ENCODE measurements at places on chromosomes 7 and 10.

GRCh38 chr7:52540041-52540440, 495.4 kb upstream of the POM121L12 start:
- DNase-seq: no peak

DNA sequence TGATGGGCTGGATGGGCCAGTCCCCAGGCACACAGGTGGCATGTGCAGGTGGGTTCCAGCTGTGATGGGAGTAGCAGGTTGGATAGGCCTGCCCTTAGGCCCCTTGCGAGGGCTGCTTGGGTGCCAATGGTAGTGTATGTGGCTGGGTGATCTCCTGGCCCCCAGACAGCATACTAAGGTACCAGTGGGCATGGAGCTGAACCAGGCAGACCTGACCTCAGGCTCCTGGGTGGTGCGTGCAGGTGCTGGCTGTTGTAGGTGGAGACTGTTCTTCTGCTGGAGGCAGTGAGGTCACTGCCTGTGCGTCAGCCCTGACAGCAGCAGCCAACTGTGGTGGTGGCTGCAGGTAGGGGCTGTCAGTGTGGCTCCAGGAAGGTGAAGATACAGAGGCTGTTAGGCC, 384.7 kb downstream of the ANKRD7 start:
- DNase-seq: no peak

- DNase-seq: no peak
Observed at GRCh38 chr7:83976302-83976701, 218.3 kb downstream of the SEMA3A start.

GRCh38 chr7:22801912-22802311, 20.7 kb downstream of the TOMM7 start:
- no peak for DNase-seq

GRCh38 chr7:41292487-41292886, 410.4 kb downstream of the INHBA start:
- no peak for DNase-seq

DNA sequence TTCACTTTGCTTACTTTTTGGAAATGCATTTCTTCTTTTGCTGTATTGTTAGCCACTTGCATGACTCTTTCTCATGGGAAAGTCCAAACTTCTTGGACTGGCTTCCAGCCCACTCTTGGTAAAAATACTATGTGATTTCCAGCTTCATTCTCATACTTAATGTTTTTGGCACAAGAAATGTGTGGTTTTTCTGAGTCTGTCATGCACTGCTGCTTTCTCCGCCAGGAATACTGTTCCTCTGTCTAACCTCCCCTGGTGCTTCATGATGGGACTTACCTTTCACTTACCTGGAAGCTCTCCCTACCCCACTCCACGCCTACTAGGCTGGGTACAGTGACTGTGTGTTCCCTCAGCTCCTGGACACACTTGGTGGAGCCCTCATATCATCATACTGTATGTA, 18.7 kb downstream of the MGAM2 start:
- no peak for DNase-seq

DNA sequence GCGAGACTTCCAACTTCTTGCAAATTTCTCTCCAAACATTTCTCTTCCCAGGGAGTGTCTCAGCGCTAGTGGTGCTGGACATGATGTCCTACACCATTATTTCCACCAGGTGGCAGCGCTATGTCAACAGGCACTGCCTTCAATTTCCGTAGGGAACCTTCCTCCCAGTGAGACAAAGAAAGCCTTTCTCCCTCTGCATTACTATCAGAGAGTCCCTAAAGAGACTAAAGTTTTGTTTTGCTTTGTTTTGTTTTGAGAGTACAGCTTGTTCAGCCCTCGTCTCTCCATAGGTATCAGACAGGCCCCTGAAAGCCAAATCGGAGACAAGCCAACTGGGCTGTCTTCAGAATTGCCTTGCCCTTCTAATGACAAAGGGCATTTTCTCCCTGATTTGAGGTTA, 44.2 kb upstream of the GGCT start:
- DNase-seq: no peak

- DNase-seq: no peak
Observed at GRCh38 chr7:101593556-101593955, 35.5 kb downstream of the MYL10 start.

GRCh38 chr10:10149899-10150298, 867.8 kb upstream of the CELF2 start:
- no peak for DNase-seq

DNA sequence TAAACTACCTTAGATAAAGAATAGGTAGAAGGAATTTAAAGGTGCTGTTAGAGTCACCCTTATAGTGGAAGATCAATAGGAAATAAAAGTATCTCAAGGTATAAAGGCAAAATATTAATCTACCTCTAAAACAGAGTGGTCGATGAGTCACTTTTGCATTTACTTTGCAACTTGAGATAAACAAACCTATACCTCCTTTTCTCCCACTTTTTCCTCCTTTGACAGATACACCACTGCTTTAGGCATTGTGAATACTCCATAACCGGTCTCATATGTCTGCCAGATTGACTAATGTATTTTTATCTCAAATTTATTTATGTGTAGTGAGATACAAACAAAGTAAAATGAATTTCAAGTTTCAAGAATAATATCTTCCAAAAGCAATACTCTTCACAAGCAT, 193.5 kb downstream of the SKAP2 start:
- no peak for DNase-seq

DNA sequence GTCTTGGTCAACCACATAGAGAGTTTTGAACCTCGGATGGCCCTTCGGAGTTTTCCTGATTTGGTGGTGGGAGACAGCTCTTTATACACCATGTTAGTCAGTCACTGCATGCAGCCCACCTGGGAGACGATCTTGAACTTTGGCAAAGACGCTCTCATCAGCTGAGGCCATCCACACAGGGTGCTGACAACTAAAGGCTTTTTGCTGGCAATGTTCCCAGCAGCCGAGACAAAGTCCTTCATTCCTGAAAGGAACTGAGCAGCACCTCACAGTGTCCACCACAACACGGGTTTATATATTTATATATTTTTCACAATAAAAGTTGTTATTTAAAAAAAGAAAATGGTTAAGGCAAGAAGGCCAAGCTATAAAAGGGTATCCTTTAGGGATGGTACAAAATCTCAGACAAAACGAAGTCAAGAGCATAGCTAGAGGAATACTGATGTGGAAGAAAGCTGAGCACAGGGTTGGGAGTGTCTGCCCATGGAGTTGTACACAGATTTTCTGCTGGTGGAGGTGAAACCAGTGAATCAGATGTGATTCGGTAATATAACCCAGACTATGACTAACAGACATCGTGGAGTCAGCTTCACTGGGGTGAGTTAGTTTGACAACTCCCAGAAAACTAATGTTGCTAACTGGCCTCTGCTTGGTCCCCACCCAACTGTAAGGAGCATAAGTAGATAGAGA, 27.4 kb upstream of the CAPZA2 start:
- no peak for DNase-seq

DNA sequence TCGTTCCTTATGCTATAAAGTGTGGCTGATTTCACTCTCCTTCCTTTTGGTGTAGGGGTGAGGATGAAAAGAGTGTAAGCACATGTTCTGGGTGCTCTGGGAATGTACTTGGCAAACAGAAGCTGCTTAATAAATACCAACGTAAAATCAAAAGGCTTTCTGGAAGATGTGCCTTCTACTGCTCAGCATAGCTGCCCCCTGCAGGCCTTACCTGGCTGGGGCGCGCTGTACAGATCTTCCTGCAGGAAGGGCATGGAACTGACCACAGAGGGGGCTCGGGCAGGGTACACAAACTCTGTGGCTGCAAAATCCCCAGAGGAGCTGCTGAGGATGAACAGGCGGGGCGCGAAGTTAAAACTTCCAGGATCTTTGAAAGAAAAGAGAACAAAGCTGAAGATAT, 169.4 kb downstream of the SVIL start:
- no peak for DNase-seq

DNA sequence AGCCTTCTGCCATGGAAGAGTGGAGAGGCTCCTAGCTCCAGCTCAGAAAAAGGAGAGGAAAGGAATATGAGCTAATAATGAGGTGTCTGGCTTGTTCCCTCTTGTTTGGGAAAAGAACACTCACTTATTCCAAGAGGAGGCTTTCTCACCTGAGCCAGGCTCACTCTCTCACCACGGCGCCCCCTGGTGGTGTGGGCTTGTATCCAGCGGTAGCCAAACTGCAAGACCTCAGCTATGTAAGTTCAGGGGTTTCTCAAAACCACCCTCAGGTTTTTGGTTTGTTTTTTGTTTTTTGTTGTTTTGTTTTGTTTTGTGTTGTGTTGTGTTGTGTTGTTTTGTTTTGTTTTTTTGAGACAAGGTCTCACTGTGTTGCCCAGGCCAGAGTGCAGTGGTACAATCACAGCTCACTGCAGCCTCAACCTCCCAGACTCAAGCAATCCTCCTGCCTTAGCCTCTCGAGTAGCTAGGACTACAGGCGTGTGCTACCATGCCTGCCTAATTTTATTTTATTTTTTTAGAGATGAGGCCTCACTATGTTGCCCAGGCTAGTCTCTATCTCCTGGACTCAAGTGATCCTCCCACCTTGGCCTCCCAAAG, 124.0 kb downstream of the TMEM130 start:
- peak; percentile 61 for DNase-seq

GRCh38 chr10:80202934-80203834, 2.2 kb downstream of the ANXA11 start:
- peak; percentile 26 for DNase-seq

DNA sequence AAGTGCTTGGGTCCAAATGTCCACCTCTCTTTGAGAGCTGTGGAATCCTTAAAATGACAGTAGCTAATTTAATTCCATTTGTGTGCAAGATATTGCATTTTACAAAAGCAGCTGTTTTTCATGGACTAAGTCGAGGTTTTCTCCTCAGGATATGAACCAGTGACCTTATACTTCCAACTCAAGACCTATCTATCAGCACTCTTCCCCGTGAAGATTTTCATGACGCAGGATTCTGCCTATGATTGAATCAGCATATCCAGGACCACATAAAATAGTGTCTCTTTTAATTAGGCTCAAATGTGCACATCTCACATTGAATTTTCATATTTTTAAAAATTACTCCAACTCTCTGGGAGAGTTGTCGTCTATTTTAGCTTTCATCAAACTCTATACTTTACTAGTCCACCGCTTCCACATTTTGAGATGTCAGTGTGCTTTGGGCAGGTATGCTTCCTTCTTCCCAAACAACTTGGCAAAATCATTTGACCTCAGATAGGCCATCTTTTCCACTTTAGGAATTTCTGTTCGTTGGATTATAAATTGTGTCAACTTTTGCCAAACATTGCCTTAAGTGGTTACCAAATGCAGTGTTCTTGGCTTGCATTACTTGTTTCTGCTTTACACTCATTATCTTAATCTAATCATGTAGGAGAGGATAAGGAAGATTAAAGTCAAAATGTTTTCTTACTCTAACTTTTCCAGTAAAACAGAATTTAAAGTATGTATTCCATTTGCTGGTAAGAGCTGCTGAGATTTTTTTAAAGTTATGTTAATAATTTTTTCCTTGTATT, 39.4 kb downstream of the SEMA3A start:
- no peak for DNase-seq

DNA sequence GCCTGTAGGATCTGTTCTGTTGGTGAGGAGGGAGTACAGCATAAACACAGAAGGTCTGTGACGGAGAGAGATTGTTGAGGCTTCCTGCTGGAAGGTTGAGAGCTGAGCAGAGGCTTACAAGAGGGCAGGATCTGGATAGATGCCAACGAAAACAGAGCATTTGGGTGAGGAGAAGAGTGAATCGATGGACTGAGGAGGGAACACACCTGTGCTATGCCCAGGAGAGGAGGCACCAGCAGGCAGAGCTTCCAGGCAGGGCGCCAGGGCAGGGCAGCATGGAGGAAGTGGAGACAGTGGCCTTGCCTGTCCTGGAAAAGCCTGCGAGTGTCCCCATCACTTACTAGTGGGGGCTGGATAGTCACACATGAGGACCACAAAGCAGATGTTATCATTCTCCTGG, 282.9 kb downstream of the PAXIP1 start:
- DNase-seq: no peak

DNA sequence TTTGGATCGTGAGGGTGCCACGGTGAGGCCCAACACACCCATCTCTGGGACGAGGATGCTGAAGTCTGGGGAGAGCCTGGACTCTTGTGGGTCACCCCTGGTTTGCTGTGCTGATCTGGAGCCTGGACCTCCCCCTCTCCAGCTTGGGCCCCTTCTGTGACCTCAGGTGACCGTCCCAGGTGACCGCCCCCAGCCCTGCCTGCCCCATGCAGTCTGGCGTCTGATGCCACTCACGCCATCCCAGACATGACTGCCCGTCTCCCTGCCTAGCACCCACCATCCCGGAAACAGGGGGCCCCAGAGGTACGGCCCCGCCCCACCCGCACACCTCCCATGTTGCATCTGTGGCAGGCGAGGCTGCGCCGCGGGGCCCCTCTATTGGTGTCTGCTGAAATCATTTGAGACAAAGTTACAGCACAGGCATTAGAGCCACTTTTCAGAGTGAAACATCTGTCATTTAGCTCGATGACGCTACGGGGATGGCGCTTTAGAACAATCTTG, 21.1 kb downstream of the UNCX start:
- no peak for DNase-seq

GRCh38 chr10:108801775-108802517, 1121.4 kb downstream of the XPNPEP1 start:
- DNase-seq: no peak

- no peak for DNase-seq
Observed at GRCh38 chr7:77488986-77489385, 48.1 kb upstream of the PTPN12 start.

GRCh38 chr10:134247-135131, 766 bp upstream of the ZMYND11 start:
- DNase-seq: peak; percentile 20

DNA sequence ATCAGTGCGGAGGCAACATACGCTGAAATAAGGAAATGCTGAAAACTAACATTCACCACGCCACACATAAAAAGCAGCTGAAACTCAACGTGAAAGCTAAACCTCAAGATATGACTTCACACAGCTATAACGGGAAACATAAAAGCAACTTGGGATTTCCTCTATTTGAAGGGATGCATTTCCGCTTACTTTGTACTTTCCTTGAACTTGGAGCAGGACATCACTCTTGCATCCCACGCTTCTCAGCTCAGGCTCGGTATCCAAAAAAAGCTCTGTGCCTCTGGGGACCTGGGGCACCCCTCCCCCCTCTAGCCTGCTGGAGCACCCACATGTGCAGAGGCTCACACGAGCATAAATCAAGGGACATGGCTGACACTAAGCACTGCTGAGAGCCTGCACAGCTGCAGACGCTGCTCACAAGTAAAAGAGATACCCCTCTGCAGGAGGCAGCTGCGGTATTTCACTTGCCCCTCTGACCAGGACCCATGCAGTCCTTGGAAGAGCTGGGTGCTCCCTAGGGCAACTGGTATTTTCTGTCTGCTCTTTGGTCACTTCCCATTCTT, 34.2 kb downstream of the PARD3 start:
- DNase-seq: no peak

- no peak for DNase-seq
Observed at GRCh38 chr7:135666846-135667245, 4.5 kb downstream of the STMP1 start.

GRCh38 chr10:98400482-98400881, 14.5 kb downstream of the PYROXD2 start:
- no peak for DNase-seq

DNA sequence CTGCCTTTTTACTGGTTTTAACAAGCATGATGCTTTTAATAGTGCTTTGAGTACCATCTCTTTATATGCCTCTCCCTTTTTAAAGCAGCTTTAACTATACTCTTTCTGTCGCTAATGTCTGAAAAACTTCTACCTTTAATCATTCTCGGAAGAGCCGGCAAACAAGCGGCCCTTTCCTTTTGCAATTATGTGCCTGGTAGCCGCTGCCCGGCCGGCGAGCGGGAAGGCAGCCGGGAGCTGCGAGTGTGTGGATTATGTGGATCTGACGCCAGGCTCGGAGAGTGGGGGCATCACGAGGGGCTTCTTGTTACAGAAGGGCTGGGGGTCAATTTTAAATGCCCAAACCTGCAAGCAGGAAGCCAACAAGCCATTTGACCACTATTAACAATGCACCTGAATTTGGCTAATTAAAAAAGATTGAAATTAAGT, 120.9 kb downstream of the BUB3 start:
- DNase-seq: no peak
